Fibroblast of skin of back (primary cell): ENCODE measurements at places on chromosomes 1 and 21.

GRCh38 chr1:45097944-45098343 lies 85.9 kb downstream of the UROD start:
- DNase-seq: peak; percentile 34

GRCh38 chr1:41977326-41977725 lies 58.6 kb upstream of the HIVEP3 start:
- DNase-seq: no peak

- no peak for DNase-seq
These were observed 876.6 kb downstream of the MRPL39 start for GRCh38 chr21:24730661-24731060.

- DNase-seq: no peak
These were observed 77.2 kb downstream of the NRIP1 start for GRCh38 chr21:14987370-14988170.

DNA sequence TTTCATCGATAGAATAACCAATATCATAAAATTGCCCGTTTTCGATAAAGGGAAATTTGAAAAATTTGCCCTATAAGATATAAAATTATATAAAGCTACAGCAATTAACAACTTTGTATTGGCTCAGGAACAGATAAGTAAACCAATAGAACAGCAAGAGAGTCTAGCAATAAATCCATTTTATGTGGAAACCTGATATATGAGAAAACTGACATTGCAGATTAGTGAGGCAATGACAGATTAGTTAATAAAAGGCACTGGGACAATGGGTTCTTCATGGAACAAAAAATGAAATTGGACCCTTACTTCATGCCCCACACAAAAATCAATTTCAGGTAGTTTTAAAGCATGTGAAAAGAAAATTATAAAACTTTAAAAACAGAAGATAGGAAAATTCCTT lies 169.9 kb upstream of the ST6GALNAC5 start:
- DNase-seq: no peak

GRCh38 chr1:201530741-201531531 lies 8.0 kb upstream of the NAV1 start:
- DNase-seq: peak; percentile 85

DNA sequence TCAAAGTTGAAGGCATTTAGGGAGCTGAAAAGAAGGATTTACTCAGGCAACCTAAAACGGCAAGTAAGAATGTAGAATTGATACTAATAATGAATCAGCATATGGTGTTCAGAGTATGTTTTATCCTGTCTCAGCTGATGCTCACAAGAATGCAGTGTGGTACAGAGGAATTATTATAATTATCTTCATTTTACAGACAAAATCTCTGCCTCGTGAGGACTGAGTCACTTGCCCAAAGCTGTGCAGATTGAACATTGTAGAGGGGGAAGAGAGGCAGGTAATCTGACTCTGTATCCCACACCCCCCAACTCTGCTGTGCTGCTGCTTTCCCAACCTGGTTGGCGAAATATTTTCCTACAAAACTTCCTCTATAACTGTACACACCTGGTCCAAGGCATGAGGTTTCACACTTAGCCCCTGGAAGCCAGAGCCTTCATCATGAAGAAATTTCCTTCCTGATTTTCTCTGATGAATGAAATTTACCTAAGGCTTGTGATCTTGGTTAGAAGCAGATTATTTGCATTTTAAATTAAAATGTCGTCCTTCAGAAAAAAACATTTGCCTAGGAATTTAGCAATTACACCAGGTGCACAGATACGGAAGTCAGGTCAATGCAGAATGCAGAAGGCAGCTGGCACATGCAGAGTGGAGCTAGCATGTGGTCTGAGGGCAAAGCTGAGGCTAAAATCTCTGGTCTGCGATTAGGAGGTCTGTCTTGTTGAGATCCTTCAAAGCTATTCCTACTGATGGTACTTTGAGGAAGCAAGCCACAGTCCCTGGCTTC lies 52.8 kb downstream of the DPT start:
- no peak for DNase-seq

DNA sequence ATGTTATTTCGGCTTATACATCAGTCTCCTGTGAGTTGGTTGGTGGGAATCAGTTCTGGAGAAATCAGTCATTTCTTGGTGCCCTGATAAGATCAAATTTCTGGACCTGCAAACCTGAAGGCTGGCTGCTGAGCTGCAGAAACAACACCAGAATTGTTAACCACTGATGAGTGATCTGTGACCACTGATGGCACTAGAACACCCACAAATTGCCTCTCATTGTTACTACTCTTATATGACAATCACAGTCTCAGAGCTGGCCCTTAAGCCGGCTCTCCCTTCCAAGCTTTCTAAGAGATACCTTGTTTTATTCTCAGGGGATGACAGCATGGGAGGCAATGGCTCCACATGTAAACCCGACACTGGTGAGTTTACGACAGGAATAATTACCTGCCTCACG lies 1.9 kb downstream of the C1orf162 start:
- no peak for DNase-seq

DNA sequence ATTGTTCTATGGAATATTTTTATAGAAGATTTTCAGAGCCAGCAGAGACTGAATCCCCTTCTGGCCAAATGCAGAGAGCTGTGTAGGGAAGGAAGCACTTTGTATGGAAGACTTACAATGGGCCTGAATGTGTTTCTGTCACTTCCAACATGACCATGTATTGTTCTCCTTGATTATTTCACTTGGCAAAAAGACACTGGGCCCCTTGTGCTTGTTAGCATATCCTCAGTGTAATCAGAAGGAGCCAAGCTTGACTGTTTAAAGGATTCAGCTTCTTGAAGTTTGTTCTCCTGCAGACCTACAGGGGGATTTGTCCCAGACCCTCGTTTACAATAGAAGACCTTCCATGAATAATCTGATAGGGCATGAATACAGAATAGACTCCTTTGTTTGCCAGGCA lies 48.1 kb upstream of the UBE2U start:
- DNase-seq: no peak

DNA sequence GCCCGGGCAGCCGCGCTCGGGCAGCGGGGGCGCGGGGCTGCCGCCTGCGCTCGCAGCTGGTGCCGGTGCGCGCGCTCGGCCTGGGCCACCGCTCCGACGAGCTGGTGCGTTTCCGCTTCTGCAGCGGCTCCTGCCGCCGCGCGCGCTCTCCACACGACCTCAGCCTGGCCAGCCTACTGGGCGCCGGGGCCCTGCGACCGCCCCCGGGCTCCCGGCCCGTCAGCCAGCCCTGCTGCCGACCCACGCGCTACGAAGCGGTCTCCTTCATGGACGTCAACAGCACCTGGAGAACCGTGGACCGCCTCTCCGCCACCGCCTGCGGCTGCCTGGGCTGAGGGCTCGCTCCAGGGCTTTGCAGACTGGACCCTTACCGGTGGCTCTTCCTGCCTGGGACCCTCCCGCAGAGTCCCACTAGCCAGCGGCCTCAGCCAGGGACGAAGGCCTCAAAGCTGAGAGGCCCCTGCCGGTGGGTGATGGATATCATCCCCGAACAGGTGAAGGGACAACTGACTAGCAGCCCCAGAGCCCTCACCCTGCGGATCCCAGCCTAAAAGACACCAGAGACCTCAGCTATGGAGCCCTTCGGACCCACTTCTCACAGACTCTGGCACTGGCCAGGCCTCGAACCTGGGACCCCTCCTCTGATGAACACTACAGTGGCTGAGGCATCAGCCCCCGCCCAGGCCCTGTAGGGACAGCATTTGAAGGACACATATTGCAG lies 3.0 kb downstream of the ARTN start:
- DNase-seq: no peak

DNA sequence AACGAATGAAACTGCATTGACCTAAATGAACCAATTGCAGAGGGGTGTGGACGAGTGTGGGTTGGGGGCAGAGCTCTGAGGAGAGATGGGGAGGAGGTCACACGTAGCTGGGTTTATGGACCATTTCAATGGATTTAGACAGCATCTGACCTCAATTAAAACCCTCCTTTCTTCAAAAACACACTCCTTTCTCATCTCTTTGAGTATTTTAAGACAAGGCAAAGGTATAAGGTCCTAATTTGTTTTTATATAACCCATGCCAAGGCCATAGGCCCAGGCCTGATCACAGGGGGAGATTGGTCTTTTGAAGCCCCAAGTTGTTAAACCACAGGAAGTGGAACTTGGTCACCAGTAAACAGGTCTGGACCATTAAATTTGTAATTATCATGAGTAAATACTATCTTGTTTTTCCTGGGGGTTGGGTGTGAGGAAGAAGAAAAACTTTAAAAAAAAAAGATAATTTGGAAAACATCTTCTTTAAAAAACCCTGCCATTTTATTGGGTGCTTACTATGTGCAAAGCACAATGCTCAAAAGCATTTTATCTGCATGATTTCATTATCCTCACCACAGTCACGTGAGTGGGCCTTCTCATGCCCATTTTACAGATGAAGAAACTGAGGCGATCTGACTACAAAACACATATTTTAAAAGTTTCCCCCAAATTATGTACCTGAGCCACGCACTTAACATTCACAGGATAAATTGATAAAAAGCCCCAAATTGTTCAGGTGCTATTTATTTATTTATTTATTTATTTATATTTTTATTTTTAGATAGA lies 8.9 kb upstream of the INAVA start:
- DNase-seq: no peak

- no peak for DNase-seq
These were observed 174.3 kb upstream of the LMO4 start for GRCh38 chr1:87154384-87154783.

- DNase-seq: no peak
These were observed 24.6 kb downstream of the SLC27A3 start for GRCh38 chr1:153799566-153800465.

DNA sequence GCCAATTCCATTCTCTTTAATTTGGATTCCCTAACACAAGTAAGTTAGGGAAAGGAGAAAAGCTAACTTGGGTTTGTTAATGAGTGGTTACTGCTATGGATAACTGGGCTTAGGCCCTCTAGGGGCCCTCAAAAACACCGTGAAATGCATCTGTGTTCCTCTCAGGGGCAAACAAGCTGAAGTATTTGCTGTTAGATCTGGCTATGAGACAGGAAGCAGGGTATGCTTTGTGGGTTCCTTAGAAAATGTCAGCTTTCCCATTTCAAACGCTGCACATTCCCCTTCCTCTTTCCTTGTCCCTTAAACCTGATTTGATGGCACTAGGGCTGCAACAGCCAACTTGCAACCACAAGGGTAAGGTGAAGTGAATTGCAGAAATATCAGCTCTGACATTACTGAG lies 5.7 kb upstream of the CAP1 start:
- DNase-seq: no peak

DNA sequence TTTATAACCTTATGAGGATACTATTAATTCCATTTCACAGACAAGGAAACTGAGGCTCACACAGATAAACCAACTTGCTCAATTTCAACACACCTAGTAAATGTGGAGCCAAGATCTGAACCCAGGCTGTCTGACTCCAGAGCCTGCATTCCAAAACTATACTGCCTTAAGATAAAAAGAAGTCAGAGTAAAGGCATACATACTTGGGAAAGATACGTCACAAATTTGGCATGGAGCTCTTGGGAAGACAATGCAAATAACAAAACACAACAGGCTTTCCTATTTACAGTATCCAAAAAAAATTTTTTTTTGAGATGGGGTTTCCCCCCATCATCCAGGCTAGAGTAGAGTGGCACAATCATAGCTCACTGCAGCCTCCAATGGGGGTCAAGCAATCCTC lies 5.9 kb downstream of the AKT3 start:
- no peak for DNase-seq

GRCh38 chr1:37472994-37473393 lies 1.4 kb upstream of the ZC3H12A start:
- no peak for DNase-seq

DNA sequence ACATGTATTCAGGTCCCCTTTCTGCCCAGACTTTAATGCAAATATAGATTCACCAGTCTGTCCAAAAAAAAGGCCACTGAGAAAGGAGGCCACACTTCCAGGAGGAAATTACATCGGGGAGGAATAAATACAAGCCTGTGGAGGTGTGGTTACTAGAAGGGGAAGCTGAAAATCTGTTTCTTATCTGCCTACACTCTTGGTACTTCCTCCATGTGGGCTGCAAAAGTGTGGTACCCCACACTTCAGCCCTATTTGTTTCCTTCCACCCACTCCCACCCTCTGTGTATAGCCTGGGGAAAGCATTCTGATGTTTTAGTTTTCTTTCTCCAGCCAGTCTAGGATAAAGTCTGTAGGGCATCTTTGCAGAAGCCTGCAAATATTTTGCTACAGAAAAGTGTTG lies 38.4 kb downstream of the UTP25 start:
- no peak for DNase-seq

- DNase-seq: no peak
These were observed 15.0 kb downstream of the PIK3C2B start for GRCh38 chr1:204479387-204480136.

DNA sequence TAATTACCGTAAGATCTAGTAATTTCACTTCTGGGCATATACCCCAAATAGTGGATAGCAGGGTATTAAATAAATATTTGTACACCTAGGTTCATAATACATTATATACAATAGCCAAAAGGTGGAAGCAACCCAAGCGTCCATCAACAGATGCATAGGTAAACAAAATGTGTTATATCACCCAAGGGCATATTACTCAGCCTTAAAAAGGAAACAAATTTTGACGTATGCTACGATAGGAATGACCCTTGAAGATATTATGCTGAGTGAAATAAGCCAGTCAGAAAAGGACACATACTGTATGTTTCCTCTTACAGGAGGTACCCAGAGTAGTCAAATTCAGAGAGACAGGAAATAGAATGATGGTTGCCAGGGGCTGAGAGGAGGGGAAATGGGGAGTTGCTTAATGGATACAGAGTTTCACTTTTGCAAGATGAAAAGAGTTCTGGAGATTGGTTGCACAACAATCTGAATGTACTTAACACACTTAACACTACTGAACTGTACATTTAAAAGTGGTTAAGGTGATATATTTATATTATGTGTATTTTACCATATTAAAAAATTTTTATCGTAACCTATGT lies 36.6 kb upstream of the KCTD3 start:
- no peak for DNase-seq

- DNase-seq: no peak
These were observed 26.7 kb downstream of the PIGM start for GRCh38 chr1:160005070-160005469.

GRCh38 chr1:168202941-168203654 lies 22.7 kb upstream of the SFT2D2 start:
- peak; percentile 80 for DNase-seq

GRCh38 chr21:25925936-25926335 lies 191.2 kb downstream of the GABPA start:
- DNase-seq: no peak
